ENCODE measurements at places on chromosomes 2 and 18.
A peak's percentile ranks its signal among the peaks of the same experiment; 100 is the strongest.

DNA sequence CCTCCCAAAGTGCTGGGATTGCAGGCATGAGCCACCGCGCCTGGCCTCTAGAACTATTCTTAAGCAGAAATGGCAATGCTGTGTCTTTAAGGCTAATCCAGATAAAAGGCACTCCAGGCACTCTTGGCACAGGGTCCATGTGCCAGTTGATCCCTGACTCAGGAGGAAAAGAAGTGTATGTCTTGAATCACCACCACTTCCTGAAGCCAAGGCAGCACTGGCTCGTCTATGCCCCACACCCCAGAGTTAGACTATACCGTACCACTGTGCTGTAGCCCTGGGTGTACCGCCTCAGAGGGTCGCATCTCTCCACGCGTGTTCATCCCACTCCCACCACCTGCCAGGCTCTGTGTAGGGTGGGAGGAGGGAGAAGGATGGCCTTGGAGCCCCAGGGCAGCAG lies 9.0 kb downstream of the TNFRSF11A start:
- DNase-seq, result no peak

GRCh38 chr18:77138270-77138669 lies 5.7 kb upstream of the MBP start:
- DNase-seq, result no peak

- no peak for DNase-seq
Measured at GRCh38 chr2:173647681-173648311, 293.1 kb downstream of the CDCA7 start.

DNA sequence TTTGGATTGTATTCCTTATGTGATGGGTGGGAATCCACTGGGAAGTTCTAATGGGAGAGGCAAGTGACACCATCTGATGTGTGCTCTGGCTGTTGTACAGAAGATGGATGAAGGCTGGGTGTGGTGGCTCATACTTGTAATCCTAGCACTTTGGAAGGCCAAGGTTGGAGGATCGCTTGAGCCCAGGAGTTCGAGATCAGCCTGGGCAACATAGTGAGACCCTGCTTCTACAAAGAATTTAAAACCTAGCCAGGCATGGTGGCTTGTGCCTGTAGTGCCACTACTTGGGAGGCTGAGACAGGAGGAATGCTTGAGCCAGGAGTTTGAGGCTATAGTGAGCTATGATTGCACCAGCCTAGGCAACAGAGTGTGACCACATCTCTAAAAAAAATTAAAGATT lies 10.6 kb upstream of the MSH6 start:
- DNase-seq, result no peak

GRCh38 chr18:48545757-48546321 lies 7.0 kb downstream of the CTIF start:
- DNase-seq, result no peak

- no peak for DNase-seq
Measured at GRCh38 chr2:207504513-207505170, 25.1 kb upstream of the CREB1 start.

DNA sequence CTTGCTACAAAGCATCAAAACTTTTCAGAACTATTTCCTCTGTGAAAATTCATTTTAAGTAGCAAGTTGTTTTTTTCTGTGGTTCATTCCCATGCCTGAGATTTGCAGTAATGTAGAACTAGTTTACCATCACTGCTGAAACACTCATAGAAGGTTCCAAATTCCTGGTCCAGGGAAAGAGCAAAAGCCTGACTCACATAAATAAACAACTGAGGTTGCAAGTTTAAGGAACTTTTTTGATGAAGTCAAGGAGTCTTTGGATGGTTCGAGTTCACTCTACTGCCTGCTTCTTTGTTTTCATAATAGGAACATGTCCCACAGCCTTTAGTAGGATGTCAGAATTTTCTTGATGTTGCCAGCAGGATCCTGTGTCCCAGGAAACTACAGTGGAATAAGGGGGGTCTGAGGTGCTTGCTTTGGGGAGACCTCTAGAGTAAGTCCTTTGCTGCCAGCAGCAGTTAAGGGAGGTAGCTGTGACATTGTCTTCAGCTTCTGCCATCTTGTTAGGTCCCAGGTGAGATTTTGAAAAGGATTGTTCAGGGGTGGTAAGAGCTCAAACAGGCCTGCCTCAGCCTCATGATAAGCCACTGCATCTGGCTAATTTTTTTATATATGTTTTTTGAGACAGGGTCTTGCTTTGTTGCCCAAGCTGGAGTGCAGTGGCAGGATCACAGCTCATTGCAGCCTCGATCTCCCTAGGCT lies 43.9 kb downstream of the ACSL3 start:
- DNase-seq, result no peak

DNA sequence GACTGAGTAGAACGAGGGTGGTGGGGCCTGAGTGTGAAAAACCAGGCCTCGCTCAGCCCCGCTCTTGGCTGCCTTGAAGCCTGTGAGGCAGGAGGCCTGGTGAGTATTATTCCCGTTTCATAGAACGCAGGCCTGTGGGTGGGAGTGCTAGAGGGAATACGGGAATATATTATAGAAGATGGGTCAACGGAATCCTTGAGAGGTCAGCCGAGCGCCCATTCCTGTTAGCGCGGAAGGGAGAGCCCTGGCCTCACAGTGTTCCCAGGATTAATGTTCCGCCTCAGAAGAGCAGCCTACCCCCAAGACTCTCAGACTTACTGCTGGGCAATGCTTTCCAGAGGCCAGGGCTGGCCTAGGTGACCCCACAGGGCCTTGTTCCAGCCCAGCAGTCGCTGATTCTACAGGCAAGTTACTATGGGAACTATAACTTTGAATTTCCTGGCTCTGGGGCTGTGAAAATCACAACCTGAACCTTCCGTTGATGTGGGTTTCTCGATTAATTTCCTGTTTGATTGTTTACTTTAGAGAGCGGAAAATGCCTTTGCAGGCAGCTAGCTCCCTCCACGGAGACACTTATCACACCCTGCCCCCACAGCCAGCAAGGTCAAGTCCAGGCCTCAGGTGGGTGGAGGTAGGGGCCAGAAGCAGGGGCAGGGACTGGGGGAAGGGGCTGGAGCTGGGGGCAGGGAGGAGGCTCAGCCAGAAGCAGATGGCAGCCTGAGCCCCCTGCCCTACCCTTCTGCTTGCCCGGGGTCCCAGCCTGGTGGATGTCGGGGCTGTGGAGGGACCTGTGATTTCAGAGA lies 108.3 kb downstream of the SMAD7 start:
- peak; percentile 79 for DNase-seq

GRCh38 chr18:44651918-44652572 lies 28.6 kb upstream of the SETBP1 start:
- DNase-seq, result no peak

DNA sequence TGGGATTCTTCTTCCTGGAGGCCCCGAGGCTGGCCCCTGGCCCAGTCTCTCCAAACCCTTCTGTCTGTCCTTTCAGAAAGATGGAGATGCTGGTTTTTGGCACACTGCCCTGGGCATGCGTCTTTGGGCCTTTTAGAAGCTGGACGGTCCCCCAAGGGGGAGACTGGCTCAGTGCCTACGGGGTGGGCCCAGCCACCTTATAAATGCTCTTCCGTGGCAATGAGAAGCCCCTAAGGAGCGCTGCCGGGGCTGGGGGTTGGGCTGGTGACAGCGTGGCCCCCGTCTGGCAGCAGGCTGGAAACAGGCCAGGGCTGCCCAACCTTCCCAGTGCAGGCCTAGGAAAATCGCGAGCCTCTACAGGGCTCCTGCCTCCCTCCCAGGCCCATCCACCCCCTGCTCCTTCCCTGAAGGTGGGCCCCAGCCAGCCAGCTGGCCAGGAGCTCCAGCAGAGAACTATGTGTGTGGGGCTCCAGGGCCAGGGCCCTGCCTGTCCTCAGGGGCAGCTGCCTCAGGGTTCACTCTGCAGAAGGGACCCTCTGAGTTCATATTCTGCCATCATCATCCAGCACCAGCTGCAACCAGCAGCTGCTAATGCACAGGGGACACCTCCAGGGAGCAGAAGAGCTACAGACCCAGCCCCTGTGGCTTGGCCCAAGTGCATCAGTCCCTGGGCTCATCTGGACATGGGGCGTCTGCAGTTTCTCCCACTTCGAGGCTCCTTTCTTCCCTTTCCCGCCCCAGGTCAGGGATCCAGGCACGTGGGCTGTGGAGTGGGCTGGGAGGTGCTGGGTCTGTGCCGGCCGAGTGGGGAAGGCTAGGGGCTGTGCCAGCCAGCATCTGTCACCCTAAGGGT lies 107.6 kb upstream of the OTOS start:
- DNase-seq, result no peak

- no peak for DNase-seq
Measured at GRCh38 chr2:199757233-199757870, 93.6 kb downstream of the FTCDNL1 start.

DNA sequence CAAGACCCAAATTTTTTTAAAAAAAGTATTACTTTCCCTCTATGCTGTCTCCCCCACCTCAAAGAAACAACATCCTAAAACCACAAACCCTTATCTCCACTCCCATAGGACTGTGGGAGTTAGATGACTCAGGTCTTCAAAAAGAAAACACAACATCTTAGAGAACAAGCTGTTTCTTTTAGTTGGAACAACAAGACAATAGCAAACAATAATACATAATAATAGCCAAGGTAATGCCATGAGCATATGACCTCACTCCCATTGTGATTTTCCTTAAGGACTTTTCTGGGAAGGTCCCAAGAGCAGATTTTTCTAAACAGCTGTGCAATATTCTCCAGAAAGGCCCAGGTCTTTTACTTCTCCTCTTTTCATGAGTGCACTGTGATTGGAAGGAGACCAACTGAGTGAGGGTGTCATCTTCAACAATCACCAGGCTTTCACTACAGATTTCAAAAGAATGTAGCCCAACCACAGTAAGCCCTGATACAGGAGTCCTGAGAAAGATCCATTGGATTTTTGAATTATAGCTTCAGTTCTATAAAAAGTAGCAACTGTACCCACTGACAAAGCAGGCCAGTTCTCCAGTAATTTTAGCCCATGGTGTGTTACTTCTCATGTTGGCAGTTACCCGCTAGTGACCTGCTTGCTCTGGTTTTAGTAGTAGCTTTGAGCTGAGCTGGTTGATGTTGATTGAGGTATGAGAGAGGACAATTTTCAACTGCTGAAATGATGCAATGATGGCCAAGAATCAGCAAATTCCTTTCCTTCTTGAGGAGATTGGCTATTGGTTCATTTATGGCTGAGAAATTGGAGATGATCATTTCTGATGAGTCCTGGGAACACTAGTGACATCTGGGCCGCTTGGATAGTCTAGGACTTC lies 144.5 kb upstream of the TCF4 start:
- DNase-seq, result no peak

DNA sequence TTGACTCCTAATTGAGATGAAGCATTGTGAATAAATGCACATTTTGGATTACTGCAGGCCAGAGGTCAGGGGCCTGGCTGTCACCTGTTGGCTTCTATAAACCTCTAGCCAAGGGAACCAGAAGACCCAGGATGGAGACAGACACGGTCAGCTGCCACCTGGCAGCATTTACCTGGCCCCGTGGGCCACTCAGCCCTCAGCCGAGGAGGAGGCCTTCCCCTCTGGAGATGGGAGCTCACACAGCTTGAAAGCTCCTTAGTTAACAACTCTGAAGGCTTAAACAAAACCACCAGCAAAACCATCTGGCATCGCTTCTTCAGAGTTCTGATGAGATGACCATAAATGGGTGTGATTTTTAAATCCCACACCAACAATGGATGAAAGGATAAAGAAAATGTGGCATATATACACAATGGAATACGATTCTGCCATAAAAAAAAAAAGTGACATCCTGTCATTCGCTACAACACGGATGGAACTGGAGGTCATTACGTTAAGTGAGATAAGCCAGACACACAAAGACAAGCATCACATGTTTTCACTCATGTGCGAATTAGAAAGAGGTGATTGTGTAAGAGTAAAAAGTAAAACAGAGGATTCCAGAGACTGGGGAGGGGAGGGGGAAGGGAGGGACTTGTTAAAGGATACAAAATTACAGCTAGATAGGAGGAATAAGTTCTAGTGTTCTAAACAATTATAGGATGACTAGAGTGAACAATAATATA lies 218.4 kb downstream of the TMEM163 start:
- no peak for DNase-seq

- DNase-seq, result no peak
Measured at GRCh38 chr2:55869637-55870325, 53.8 kb downstream of the EFEMP1 start.

DNA sequence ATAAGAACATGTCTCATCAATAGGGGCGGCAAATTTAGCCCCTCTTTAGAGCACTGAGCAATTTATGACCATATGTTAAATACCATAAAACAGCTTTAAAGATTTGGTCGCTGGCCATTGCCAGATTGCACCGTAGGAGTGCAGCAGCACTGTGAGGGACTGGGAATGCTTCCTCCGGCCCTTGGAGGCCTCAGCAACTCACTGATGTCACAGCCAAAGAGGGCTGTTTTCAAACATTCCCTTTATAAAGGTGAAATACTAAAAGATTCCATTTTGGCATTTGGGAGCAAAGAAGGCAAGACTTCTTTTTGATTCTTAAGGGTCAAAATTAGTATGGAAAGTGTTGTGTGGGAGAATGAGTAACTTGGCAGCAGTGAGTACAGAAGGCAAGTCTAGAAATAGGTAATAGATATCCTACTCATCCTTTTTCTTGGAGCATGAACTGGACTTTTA lies 63.7 kb downstream of the BABAM2 start:
- DNase-seq, result no peak

GRCh38 chr18:27582760-27583412 lies 397.8 kb upstream of the CHST9 start:
- no peak for DNase-seq

- DNase-seq, result no peak
Measured at GRCh38 chr18:57890266-57890665, 87.2 kb upstream of the ATP8B1 start.

DNA sequence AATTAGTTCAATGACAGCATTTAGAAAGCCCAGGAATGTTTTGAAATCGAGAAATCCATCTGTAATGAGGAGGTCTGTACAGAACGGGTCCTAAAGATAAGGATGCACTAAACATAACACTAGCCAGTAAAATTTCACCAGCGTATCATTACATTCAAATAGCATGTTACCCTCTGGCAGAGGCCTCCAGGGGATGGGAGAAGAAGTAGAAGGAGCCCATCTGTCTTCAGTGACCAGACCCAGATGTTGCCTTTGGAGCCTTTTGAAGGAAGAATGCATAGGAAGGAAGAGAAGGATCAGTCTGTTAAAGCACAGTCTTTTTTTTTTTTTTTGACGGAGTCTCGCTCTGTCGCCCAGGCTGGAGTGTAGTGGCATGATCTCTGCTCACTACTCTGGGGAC lies 86.1 kb upstream of the BCL2L11 start:
- DNase-seq, result no peak

GRCh38 chr2:194526121-194526520 lies 1130.9 kb upstream of the SLC39A10 start:
- no peak for DNase-seq

DNA sequence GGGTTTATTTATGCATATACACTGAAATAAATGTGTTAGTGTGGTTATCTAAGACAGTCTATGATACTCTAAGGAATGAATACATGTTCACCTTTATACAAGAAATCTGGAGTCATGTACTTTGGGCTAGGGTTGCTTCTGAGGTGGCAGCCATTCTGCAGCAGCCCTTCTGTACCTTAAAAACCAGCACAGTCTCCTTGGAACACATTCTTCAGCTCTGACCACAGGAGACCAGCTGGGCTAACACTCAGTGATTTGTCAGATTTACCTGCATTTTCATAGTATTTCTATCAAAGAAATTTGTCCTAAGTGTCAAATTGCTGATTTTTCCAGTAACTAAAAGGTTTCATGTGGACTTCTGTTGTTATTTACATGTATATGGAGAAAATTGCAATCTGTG lies 167.7 kb downstream of the CAMKMT start:
- DNase-seq, result no peak

Measured in left renal cortex interstitium (tissue), 4 donors.